ENCODE measurements at places on chromosomes 3 and 15. TPM values are rescaled to one million over a fixed set of nuclear protein-coding genes. Genes with fewer than 3 reads are reported as not detected.

GOLGA8H gene
- not detected for total RNA-seq

DUOXA2 gene
- not detected for total RNA-seq

FOXB1 gene
- not detected for total RNA-seq

ZBED2 gene
- not detected for total RNA-seq

FGF12 gene
- 2.3 TPM for total RNA-seq

MRPL47 gene
- total RNA-seq: 5.3 TPM

TEX55 gene
- total RNA-seq: not detected

TRNT1 gene
- total RNA-seq: 26.0 TPM

APOD gene
- total RNA-seq: 343 TPM

SOX14 gene
- not detected for total RNA-seq

ROBO2 gene
- total RNA-seq: 1.3 TPM

GRCh38 chr15:49235446-49236124 lies 65.5 kb downstream of the GALK2 start:
- DNase-seq: peak; percentile 36

- DNase-seq: no peak
Measured at GRCh38 chr3:144114767-144115166, 143.1 kb downstream of the DIPK2A start.

DNA sequence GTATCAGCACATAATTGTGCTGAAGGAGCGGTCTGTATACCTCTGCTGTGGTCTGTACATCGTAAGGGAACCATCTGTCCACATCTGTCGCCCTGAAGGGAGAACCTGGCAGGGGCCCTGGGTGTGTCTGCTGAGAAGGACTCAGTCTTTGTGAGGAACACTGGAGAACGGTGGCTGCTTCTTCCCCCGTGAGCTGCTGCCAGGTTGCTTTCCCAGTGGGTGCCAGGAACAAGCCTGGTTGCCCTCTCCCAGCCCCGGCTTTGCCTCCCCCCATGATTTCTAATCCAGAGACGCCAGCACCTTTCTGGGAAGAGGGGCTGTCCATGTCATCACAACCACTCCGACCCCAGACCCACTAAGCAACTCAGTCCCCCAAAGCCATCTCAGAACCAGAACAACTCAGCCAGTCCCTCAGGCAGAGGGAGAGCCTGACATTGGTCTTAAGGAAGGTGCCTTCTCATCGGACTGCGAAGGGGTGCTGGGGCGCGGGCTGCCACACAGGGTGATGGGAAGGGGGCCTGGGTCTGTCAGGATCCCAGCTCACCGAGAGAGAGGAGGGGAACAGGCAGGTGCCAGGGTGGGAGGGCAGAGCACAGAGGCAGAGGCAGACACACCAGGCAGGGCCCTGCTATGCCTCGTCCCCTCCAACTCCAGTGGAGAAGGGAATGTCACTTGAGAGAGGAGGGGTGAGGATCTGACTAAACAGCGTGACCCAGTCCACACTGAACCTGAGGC lies 8.5 kb downstream of the TNK2 start:
- no peak for DNase-seq

DNA sequence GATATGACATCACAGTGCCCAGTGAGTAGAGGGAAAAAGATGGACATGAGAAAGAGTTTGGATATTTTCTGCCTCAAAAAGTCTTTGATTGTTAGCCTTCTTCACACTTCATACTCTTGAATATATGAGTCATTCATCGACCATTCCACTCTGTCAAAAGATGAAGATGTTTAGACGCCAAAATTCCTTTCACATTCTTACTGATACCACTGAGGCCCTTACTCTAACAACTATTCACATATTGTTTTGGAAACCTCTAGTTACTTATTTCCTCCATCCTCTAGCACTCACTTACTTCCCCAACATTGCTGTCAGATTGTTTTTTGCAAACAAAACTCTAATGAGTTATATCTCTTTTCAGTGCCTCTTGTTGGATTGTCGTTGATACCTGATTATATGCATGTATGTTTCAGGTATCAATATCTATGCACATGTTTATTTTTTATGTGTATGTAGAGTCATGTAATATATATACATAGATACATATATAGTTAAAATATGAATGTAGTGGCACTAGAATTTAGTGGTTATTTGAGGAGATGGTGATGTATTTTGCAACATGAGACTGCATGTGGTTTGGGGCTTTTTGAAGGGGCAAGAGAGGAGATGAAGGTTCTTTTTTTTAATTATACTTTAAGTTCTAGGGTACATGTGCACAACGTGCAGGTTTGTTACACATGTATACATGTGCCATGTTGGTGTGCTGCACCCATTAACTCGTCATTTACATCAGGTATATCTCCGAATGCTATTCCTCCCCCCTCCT lies 40.0 kb upstream of the OR5H6 start:
- DNase-seq: no peak

DNA sequence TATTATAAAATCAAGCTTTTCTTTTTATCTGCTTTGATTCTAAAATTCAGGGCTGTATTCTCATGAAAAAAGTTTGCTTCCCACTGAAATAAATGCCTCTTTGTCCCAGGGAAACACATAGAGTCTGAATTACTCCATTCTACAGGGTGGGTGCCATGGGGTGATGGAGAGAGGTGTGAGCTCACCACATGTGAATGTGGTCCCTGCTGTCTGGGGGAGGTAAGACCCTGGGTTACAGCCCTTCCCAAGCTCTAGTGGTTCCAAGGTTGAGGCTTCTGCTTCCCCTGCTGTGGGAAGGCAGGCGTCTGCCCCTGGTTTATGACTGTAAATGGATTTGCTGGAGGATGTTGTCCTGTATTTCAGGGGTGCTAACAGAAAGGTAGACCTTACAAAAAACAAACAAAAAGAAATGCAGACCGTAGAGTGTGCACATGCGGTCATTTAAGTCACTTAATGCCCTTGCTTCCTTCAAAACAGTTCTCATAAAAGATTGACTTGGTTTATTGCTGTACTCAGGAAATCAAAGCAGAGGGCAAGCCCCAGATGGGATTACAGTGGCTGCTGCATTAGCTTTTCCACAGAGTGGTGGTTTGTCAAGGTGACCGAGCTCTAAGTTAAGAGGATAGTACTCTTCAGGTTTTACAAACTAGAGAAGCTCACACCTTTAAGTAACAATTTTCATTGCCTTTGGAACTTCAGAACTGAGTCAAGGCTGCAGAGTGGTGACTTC lies 49.2 kb downstream of the CTDSPL start:
- DNase-seq: peak; percentile 24

GRCh38 chr3:181764544-181764943 lies 52.8 kb downstream of the SOX2 start:
- no peak for DNase-seq

- DNase-seq: no peak
Measured at GRCh38 chr15:59020322-59020721, 32.9 kb downstream of the RNF111 start.

DNA sequence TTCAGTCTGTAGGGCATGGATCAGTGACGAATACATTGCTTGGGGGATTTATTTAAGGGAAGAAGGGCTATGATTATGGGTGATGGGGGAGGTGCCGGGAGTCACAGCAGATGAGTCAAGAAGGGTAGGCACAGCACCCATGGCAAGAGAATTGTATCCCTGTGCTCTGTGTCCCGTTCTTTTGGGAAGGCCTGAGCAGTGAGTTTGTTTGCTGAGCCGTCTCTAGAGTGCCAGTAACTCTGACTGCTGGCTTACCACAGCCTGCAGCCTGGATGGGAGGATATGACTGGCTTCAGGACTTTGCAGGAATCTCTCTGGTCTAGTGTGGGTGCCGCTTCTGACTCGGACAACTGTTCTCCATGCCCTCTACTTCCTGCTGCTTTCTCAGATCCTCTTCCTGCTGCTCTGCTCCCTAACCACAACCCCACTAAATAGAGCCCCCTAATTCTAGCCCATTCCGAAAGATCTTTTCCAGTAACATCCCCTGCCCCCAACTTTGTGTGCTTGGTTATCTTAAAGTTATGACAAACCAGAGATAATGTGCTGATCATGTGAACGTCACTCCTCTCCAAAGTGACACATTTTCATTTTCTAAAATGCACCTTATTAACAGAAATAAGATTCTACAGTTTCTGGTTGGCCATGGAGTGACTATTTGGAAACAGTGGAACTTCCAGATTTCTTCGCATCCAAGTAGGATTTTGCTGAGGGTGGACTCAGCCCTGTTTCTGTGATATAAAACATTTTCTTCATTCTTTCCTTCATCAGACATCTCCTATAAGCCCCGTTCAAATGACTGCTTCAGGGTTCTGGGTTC lies 239.0 kb downstream of the SLCO3A1 start:
- no peak for DNase-seq

GRCh38 chr3:129966876-129967275 lies 7.6 kb upstream of the TRH start:
- DNase-seq: no peak

GRCh38 chr15:67080118-67080899 lies 14.9 kb downstream of the SMAD3 start:
- DNase-seq: peak; percentile 54

DNA sequence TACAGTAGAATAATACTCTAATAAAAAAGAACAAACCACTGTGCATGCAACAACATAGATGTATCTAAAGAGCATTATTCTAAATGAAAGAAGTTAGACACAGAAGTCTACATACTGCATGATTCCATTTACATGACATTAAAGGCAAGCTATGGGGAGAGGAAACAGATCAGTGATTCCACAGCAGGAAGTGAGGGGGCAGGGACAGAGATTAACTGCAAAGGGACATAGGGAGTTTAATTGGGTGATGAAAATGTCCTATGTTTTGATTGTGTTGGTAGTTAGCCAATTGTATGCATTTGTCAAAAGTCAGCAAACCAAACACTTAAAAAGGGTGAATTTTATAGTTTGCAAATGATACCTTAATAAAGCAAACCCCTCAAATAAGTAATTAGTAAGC lies 13.8 kb downstream of the CRYGS start:
- DNase-seq: no peak

DNA sequence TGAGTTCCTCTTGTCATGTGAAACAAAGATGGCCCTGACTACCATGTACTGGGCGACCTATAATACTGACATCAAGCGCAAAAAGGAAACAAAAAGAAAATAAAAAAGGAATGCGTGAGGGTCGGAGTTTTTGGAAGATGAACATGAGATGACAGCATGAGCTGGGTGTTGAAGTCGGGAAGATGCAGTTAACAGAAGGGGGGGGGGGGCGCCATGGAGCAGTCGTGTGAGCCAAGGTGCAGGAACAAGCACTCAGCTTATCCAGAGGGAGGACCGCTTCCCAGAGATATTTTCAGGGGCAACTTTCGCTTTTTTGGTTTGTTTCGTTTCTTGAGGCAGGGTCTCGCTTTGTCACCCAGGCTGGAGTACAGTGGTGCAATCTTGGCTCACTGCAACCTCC lies 110.2 kb downstream of the RORA start:
- no peak for DNase-seq

- DNase-seq: no peak
Measured at GRCh38 chr3:5799398-5799797, 611.9 kb downstream of the EDEM1 start.

GRCh38 chr15:63832620-63833019 lies 1.1 kb downstream of the HERC1 start:
- no peak for DNase-seq

- no peak for DNase-seq
Measured at GRCh38 chr15:88393719-88394519, 73.3 kb downstream of the MRPL46 start.

GRCh38 chr3:184781801-184782200 lies 30.2 kb upstream of the VPS8 start:
- no peak for DNase-seq

GRCh38 chr3:23241256-23241655 lies 38.1 kb downstream of the UBE2E2 start:
- no peak for DNase-seq

- no peak for DNase-seq
Measured at GRCh38 chr15:39406485-39406884, 174.4 kb upstream of the THBS1 start.

DNA sequence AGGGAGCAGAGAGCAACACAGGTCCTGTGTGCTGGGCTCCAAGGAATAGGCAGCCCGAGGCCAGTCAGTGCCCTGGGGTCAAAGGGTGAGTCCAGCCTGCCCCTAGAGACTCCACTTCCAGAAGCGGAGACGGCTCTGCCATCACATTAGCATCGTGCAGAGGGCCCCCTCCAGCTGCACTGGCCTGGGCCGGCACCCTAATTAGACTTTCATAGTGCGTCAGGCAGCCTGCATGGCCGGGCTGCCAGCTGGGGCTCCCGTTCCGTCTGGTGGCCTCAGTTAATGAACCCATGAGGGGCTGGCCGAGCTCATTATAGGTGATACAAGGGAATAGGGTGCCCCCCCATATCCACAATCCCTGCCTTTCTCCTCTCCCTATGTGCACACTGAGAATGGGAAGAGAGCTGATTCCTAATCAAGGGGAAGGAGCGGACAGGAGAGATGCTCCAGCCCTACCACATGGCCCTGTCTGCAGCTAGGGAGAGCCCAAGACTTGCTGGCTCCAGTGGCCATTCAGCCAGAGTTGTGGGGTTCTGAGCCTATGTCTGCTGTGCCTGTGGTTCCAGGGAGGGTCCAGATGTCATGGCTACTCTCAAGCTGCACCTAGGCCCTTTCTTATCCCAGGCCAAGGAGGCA lies 128.0 kb downstream of the SRGAP3 start:
- DNase-seq: no peak

DNA sequence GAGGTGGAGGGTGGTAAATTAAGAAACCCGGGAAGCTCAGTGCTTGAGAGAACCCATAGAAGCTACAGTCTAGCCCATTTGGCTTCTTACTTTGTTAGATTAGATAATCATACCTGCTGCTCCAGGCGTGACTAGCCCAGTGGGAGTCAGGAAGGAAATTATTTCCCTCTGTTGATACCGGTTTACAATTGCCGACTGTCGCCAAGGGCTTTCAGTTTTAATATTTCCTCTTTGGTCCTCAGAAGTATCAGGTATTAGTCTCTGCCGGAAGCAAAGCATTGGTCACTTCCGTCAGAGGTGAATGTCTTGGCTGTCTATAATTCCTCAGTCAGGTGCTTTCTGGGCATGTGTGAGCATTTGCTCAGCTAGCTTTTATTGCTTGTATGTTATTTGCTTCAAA lies 75.2 kb downstream of the LPP start:
- DNase-seq: no peak

- no peak for DNase-seq
Measured at GRCh38 chr3:148395821-148396220, 301.9 kb upstream of the AGTR1 start.

- no peak for DNase-seq
Measured at GRCh38 chr3:193746832-193747231, 153.8 kb downstream of the OPA1 start.

- no peak for DNase-seq
Measured at GRCh38 chr15:22960556-22960955, 19.6 kb downstream of the CYFIP1 start.

DNA sequence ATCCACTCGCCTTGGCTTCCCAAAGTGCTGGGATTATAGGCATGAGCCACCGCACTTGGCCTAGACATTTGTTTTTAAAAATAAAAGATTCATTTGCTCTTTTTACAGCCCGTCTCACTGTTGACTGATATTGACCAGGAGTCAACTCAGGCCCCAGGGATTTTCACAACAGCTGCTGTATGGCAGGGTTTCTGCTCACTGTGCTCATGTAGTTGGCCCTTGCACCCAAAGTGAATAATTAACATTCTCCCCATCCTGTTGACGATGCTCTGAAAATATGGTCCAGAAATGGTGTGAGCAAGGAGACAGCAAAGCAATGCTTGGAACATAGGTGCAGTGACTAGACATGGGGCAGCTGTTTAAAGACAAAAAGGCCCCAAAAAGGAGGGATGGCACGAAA lies 2.9 kb upstream of the CCR5 start:
- no peak for DNase-seq

- no peak for DNase-seq
Measured at GRCh38 chr15:80495401-80495942, 91.3 kb downstream of the ARNT2 start.

GRCh38 chr15:31268108-31268501 lies 58.5 kb upstream of the KLF13 start:
- DNase-seq: no peak

- peak; percentile 22 for DNase-seq
Measured at GRCh38 chr15:51334011-51334451, 4.4 kb downstream of the CYP19A1 start.
